Body of pancreas (tissue), 4 donors: ENCODE measurements at places on chromosomes 5 and 9.
A peak's percentile ranks its signal among the peaks of the same experiment; 100 is the strongest.

DNA sequence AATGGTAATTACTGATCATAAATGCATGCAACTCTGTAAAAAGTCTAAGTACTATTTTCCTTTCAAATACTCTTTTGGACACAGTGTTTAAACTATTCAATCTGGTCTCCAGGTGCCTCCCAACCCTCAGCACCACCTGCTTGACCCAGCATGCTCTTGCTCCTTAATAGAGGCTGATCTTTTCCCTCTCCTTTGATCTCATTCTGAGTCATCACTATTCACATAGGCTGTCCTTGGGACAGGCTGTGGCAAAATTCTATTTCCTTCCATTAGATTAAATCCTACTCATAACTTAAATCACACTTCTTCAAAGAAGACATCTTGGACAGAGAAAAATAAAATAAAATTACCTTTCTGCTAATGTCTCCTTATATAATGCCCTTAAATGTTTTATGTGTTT is 199.4 kb upstream of the ST8SIA4 start:
- no peak for DNase-seq
- H3K36me3 ChIP-seq, result no peaks in the 10 kb centered on the region
- no peaks in the 10 kb centered on the region for H3K4me1 ChIP-seq

- H3K36me3 ChIP-seq, result no peaks in the 10 kb centered on the region
- H3K27me3 ChIP-seq, result no peaks in the 10 kb centered on the region
- DNase-seq, result no peak
- no peaks in the 10 kb centered on the region for H3K4me1 ChIP-seq
These were observed 96.0 kb upstream of the FSTL4 start for GRCh38 chr5:133708331-133708850.

GRCh38 chr9:78510035-78510434 is 213.1 kb downstream of the PSAT1 start:
- no peaks in the 10 kb centered on the region for H3K36me3 ChIP-seq
- DNase-seq, result no peak
- no peak overlapping the region for H3K4me3 ChIP-seq
- no peak overlapping the region for H3K27ac ChIP-seq
- H3K4me1 ChIP-seq, result no peaks in the 10 kb centered on the region

- DNase-seq, result no peak
- no peak overlapping the region for H3K4me3 ChIP-seq
- peaks cover 22% of the 10 kb centered on the region for H3K4me1 ChIP-seq
- H3K36me3 ChIP-seq, result no peaks in the 10 kb centered on the region
These were observed 1.6 kb upstream of the DNLZ start for GRCh38 chr9:136364942-136365774.

DNA sequence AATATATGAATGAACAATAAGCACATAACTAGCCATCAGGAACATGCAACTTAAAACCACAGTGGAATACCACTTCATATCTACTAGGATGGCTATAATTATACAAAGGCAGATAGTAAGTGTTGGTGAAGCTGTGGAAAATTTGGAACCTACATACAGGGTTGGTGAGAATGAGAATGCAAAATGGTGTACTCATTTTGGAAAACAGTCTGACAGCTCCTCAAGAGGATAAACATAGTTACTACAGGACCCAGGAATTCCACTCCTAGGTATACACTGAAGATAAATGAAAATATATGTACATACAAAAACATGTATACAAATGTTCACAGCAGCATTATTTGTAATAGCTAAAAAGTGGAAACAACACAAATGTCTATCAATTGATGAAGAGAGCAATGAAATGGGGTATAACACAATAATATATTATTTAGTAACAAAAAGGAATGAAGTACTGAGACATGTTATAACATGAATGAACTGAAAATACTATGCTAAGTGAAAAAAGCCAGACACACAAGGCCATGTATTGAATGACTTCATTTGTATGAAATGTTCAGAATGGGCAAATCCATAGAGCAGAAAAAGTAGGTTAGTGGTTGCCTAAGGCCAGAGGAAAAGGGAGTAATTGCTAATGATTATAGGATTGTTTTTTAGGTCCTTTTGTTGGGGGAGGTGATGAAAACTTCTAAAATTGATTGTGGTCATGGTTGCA is 31.2 kb upstream of the CDK5RAP2 start:
- no peaks in the 10 kb centered on the region for H3K27me3 ChIP-seq
- no peaks in the 10 kb centered on the region for H3K36me3 ChIP-seq
- no peak overlapping the region for H3K4me3 ChIP-seq

DNA sequence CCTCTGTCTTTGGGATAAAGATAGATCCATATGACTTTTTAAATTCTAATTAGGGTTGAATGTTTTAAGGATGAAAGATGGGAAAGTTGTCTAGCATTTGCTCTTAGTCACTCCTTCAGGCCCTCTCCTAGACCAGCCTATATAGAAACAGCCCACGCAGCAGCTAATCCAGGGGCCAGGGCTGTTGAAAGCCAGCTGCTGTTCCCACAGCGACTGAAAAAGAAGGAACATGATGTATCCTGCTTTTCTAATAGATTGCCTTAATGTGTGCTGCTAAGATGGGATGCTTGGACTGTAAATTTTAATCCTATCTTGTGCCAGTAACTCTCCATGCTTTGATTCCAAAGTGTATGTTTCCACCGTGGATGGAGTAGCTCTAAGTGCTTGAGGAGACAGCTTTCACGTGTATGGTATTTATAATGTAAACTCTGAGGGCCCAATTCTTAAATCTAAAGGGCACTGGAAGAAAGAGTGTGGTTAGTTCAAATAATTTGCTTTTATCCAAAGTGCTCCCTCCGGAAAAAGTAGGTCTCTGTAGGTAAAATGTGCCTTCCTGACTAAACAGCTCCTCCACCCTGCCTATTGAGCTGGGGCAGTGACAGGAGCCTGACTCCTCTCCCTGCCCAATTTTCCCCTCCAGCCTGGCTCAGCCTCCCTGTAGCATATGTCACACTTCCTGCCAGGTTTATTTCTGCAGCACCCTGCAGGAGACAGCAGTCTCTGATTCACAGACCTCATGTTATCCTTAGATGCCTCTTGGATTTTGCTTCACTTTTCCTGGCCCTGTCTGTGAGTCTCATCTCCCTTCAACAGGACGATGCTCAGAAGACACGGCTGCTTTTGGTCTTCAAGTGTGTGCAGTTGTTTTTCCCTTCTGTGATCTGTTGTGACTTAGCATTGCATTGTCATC is 33.2 kb downstream of the SLC36A1 start:
- H3K4me1 ChIP-seq, result peaks cover 10% of the 10 kb centered on the region
- DNase-seq, result no peak
- H3K27me3 ChIP-seq, result no peaks in the 10 kb centered on the region
- no peaks in the 10 kb centered on the region for H3K36me3 ChIP-seq

- H3K27me3 ChIP-seq, result no peaks in the 10 kb centered on the region
- no peak overlapping the region for H3K27ac ChIP-seq
- no peak overlapping the region for H3K4me3 ChIP-seq
- peaks cover 5% of the 10 kb centered on the region for H3K4me1 ChIP-seq
- no peaks in the 10 kb centered on the region for H3K36me3 ChIP-seq
These were observed 71.7 kb upstream of the WWC1 start for GRCh38 chr5:168219515-168220410.

DNA sequence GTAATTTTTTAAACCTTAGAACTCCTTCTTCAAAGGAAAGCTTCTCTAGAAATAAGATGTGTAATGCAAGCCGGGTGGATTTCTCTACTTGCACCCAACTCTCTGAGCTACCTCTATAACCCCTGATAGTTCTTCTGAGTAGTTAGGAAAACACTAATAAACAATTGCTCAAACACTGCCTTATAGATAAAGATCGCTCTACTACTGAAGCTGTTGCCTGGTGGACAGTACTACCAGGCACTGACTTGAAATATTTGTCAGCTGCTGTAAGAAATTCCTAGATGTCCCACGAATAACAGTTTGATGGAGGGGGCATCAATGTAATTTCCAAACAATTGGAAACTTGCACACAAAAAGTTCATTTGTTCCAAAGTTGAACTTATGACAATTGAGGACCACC is 42.0 kb downstream of the NR3C1 start:
- peaks cover 22% of the 10 kb centered on the region for H3K4me1 ChIP-seq
- H3K27ac ChIP-seq, result no peak overlapping the region
- no peak for DNase-seq
- H3K4me3 ChIP-seq, result no peak overlapping the region
- no peaks in the 10 kb centered on the region for H3K36me3 ChIP-seq

GRCh38 chr5:108700930-108701329 is 46.8 kb upstream of the FER start:
- no peaks in the 10 kb centered on the region for H3K4me1 ChIP-seq
- no peak overlapping the region for H3K27ac ChIP-seq
- H3K36me3 ChIP-seq, result no peaks in the 10 kb centered on the region
- DNase-seq, result no peak

GRCh38 chr9:79689576-79689975 is 117.8 kb downstream of the TLE4 start:
- no peak overlapping the region for H3K4me3 ChIP-seq
- DNase-seq, result no peak
- no peaks in the 10 kb centered on the region for H3K4me1 ChIP-seq
- no peaks in the 10 kb centered on the region for H3K27me3 ChIP-seq
- H3K36me3 ChIP-seq, result no peaks in the 10 kb centered on the region
- no peak overlapping the region for H3K27ac ChIP-seq

DNA sequence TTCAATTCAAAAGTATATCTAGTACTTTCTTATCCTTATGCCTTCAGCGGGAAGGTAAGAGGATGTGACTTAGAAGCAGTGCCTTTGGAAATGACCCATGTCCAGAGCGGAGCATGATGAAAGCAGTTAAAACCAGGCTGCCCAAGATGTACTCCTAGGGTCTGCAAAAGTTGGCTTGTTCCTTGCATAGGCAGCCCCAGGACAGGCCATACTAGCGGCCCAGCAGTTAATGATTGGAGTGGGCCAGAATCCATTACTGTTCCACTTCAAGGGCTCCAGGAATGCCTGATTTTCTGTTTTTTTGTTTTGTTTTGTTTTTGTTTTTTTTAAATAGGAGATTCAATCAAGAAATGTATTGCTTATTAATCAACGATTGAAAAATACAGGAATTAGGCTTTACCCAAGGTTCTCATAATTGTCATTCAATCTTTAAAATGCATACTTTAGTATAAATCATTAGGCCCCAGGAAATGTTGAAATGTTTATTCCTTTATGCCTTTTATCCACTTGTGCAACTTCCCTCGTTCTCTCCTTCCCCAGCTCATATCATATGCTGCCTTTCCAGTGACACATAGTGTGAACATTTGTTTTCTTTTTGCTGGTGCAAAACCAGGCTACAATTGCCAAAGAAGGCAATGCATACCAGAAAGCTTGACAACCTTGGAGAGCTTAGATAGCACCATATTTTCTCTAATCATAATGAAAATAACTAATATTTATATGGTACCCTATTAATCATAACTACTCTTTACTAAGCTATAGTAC is 190.8 kb downstream of the ARHGEF28 start:
- no peak for DNase-seq
- no peaks in the 10 kb centered on the region for H3K27me3 ChIP-seq
- H3K27ac ChIP-seq, result no peak overlapping the region
- no peak overlapping the region for H3K4me3 ChIP-seq

DNA sequence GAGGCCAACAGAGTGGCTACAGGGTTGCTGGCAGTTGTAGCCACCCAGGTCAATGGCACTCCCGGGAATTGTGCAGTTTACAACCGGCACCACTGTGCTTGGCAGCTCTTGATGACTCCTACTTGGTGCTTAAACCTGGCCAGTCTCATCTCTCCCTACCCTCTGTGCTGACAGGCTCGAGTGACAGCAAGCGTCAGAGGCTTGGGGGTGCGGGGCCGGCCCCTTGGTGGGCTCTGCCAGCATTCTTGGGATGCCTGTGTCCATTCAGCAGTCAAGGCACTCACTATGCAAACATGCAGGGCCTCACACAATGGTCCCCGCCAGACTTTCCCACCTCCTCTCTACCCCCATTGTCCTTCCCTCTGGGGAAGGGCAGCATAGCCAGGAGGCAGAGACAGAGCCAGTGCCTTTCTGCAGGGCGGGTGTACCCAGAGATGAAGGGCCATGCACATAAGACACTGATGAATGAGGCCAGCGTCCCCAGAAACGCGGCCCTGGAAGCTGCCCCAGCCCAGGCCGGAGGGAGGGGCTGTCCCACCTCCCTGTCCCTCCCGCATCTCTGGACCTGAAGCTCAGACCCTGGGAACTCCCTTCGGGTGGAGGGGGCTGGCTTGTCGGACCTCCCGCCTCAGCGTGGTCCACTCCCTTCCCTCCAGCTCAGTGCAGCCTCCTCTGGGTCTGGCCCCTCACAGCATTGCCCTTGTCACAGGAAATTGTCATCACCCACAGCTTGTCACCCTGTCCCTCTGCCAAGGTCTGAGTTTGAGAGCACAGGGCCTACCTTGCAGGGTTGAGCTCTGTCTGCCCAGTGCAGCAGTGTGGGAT is 26.4 kb upstream of the NOTCH1 start:
- no peaks in the 10 kb centered on the region for H3K36me3 ChIP-seq
- H3K27me3 ChIP-seq, result no peaks in the 10 kb centered on the region

DNA sequence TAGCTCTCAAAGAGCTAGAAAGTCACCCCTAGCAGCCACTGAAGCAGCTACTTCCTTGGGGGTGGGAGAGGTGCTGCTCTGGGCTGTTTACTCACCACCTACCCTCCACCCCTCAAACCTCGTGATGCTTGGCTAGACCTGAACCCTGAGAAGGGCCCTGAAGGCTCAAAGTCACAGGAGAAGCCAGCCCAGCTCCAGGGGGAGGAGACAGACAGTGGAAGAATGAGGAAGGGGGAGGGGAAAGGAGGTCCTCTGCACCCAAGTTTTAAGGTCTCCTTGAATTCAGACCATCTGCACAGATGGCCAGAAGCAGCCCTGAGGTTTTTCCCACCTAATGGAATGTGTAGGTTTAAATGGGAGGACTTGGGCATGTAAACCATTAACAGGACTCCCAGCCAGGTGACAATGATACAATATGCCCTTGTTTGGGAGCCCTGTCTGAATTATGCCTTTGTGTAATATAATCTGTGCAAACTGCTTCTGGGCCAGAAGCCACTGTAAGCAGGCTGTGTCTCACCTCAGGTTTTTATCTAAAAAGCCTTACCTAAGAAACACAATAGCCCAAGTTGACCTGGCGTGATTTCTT is 180.5 kb downstream of the PIK3R1 start:
- peak overlapping the region; percentile 34 for H3K27ac ChIP-seq
- no peaks in the 10 kb centered on the region for H3K27me3 ChIP-seq
- DNase-seq, result peak; percentile 38
- H3K4me1 ChIP-seq, result peaks cover 19% of the 10 kb centered on the region
- H3K4me3 ChIP-seq, result no peak overlapping the region
